ENCODE measurements at places on chromosomes 1 and 21.
A peak's percentile ranks its signal among the peaks of the same experiment; 100 is the strongest.

- DNase-seq: no peak
Measured at GRCh38 chr1:16289959-16290358, 53.0 kb upstream of the CPLANE2 start.

GRCh38 chr1:232416026-232416568 is 213.8 kb downstream of the SIPA1L2 start:
- DNase-seq: no peak

DNA sequence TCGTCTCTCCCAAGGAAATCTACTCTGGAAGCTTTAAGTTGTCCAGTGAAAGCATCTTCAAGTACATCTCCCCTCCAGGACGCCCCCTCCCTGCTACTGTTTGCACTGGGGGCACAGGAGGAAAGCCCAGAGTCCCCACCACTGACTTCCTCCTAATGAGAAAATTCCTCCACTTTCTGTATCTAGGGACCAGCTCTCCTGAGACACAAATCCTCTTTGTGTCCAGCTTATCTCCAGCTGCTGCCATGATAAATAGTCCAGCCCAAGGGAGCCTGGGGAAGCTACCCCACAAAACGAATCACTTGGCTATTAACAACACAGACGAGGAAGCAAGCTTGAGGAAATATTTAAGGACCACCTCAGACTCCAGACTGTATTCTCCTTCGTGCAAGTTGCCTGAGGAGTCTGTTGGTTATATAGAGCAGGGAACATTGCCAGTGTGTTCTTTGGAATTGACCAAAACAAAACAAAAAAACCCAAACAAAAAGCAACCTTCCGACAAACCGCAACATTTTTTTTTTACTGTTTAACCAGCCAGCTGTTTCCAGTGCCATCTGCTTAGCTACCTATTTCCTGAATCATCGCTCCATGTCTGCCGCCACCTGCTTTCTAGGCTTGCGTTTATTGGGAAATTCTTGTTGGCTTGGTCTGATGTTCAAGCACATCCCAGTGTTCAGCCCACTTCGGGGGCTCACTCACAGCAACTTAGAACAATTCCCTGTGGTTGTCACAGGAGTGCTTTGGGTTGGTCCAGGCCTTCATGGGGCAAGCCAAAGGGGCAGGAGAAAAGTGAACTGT is 7.7 kb downstream of the C1orf226 start:
- peak; percentile 4 for DNase-seq

GRCh38 chr1:184340984-184341383 is 45.8 kb upstream of the C1orf21 start:
- DNase-seq: no peak

DNA sequence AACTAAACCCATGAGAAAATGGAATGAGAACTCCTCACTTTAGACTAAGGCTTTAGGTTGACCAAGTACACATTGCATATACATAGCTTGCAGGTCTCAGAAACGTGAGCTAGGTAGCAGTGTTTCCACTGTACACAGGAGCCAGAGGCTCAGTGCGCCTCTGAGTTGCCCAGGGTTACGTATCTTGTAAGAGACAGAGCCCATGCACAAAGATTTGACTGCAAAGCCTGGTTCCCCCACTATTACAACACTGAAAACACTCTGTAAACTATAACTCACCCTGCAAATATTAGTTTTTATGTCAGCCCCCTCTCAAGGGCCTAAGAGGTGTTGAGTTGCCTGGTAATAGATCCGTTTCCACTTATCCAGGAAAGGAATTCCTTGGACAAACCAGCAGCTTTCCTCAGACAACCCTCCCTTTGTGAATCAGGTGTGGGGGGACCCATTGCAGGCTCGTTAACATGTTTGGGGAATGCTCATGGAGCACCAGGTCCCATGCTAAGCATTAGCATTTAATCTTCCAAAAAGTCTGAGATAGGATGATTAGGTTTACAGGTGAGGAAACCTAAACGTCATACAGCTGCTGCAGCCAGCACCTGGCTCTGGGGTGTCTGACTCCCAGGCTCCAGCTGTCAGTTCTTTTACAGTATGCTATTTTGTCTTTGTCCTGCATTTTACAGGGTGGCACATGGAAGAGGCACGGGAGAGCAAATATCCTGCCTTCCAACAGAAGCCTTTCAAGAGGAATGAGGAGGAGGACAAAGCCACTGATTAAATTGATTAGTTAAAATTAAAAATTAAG is 25.7 kb downstream of the TENT5C start:
- no peak for DNase-seq

- DNase-seq: no peak
Measured at GRCh38 chr21:41802684-41803083, 35.8 kb upstream of the RIPK4 start.

DNA sequence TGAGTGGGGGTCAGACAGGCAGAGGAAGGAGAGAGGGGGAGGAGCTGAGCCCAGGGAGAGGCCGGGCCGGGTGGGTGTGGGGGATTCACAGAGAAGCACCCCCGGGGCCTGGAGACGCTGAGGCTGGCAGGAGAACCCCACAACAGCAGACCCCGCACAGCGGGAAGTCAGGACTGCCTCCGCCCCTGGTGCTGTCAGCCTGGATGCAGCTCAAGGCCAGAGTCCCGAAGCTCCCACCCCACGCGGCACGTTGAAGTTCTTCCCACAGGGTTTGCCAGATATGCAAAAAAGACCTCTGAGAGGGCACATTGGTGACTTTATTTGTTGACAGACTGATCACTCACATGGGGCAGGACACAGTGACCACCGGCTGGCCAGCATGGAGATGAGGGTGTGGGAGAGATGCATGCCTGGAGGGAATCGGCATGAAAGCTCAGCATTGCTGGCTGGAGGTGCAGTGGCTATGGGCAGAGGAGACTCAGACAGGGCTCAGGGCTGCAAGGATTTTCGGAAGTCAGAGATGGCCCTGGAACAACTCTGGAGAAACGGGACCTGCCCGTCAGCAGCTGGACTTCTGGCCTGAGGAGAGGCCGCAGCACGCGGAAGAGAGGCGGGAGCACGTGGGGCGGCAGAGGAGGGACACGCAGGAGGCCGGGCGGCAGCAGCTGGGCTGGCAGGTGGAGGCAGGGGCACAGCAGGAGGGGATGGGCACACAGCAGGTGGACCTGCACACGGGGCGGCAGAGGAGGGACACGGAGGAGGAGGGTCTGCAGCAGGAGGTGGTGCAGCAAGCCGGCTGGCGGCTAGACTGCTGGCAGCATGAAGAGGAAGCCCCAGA is 885 bp downstream of the KRTAP10-3 start:
- no peak for DNase-seq

- no peak for DNase-seq
Measured at GRCh38 chr1:3030663-3031381, 9.6 kb downstream of the ACTRT2 start.

DNA sequence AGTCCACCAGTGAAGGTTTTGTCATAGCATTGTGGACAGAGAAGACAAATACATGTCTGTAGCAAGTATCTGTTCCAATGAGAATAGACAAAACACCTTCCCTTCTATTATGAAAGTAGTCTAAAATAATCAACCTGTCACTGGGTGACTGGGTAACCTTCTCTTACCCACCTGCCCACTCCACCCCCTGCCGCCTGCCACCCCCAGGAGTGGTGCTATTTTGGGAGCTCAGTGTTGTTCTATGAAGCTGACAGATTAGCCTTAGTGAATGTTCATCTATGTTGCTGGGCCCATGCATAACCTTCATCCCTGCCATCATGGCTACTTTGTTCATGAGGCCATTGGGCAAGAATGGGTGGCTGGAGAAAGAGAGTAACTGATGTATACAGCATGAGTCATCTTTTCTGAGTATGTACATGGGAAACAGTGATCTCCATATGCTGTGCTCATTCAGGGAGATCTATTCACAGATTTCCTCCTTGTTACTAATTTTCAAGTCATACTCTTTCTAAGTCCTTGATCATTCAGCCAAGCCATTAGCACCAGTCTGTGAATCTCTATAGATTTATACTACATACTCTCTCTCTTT is 24.8 kb downstream of the MARK1 start:
- no peak for DNase-seq

DNA sequence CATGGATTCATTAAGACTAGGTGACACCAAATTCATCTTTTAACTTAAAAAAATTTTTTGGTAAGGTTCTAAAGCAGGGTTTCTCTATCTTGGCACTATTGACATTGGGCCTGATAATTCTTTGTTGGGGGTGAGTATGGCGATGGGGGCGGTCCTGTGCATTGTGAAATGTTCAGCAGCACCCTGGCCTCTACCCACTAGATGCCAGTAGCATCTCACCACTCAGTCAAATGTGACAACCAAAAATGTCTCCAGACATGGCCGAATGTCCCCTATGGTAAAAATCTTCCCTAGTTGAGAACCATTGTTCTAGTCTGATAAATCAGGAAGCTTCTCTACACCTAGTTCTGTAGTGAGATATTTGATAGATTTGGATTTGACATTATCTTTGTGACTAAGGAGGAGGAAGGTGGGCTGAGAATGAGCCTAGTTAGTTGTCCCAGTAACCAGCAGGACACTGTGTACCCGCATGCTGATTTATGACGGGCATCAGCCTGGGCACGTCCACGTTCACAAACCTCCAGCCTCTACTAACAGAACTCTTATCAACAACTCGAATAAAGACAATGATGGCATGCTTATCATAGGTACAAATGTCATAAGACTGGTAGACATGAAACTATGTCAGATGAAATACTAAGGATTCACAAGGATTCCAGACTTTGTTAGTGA is 104.6 kb downstream of the KCND3 start:
- DNase-seq: no peak

- DNase-seq: no peak
Measured at GRCh38 chr1:68588304-68588703, 91.4 kb upstream of the DEPDC1 start.

- DNase-seq: no peak
Measured at GRCh38 chr1:195415584-195415983, 1192.7 kb downstream of the KCNT2 start.

GRCh38 chr1:14181191-14181795 is 417.2 kb upstream of the KAZN start:
- no peak for DNase-seq

- no peak for DNase-seq
Measured at GRCh38 chr1:230431527-230431926, 5.4 kb upstream of the PGBD5 start.

- DNase-seq: peak; percentile 38
Measured at GRCh38 chr1:241611063-241611462, 29.1 kb downstream of the CHML start.

DNA sequence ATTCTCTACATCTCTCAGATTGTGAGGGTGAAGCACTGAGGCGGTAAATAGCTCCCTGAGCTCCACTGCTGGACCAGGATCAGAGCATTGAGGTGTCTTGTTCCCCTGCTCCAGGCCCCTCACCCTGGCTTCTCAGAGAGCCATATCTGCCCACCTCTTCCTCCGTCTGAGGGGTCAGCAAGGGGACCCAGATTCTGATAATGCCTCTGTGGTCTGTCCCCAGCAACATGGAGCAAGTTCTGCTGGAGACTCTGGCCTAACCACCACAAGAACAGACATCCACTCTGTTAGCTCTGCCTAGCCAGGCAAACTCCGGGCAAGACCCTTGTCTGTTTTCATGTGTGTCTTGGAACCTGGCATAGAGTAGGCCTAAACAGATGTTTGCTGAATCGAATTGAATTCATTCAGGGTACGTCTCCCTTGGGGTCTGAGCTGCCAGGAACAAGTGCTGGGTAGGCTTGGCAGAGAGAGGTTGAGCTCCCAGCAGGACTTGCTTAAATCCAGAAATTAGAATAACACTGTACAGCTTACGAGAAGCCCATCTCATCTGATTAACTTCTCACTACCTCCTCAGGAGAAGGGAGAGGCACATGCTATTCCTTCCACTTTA is 2.3 kb downstream of the TRAF5 start:
- DNase-seq: no peak

GRCh38 chr21:43864962-43865539 is at the start of gene AGPAT3:
Gene AGPAT3 (plus strand): TSS chr21:43865223. CDS start chr21:43959682, 94,459 bp downstream.
- peak; percentile 78 for DNase-seq

DNA sequence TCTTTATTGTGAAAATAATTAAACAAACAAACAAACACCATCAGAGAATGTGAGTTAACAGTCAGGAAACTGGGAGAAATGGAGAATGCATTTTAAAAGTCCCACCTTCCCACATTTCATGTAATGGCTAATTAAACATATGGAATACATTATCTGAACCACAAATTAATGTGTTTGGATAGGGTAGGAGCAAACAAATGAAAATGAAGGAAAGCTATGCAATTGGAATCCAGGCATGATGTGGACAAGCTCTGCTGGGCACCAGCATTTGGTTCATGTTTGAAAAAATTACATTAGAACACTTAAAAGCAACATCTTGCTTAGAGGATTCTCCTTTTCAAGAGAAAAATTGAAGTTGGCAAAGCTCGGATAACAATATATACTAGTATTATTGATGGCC is 628.1 kb downstream of the LMO4 start:
- DNase-seq: no peak

DNA sequence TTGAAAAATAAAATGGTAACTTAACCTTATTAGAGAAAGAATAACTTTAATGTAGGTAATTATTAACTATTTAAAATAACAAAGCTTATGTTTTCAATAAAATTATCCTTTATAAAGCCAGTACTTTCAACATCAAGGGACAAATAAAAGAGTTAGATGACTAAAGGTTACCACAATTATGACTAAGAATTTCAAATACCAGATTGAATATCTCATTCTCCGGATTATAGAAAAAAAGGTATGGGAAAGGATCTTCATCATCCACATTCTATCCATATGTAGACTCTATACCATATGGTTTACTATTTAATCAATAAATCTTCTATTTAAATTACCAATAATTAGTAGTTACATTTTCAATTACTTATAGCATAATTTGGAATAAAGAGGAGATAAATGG is 62.8 kb downstream of the TOR3A start:
- DNase-seq: no peak
